ENCODE measurements at places on chromosomes 2 and 18.

- DNase-seq: no peak
Measured at GRCh38 chr2:64595397-64596176, 58.1 kb downstream of the SERTAD2 start.

- DNase-seq: no peak
Measured at GRCh38 chr18:64712035-64712434, 563.1 kb upstream of the LINC00305 start.

DNA sequence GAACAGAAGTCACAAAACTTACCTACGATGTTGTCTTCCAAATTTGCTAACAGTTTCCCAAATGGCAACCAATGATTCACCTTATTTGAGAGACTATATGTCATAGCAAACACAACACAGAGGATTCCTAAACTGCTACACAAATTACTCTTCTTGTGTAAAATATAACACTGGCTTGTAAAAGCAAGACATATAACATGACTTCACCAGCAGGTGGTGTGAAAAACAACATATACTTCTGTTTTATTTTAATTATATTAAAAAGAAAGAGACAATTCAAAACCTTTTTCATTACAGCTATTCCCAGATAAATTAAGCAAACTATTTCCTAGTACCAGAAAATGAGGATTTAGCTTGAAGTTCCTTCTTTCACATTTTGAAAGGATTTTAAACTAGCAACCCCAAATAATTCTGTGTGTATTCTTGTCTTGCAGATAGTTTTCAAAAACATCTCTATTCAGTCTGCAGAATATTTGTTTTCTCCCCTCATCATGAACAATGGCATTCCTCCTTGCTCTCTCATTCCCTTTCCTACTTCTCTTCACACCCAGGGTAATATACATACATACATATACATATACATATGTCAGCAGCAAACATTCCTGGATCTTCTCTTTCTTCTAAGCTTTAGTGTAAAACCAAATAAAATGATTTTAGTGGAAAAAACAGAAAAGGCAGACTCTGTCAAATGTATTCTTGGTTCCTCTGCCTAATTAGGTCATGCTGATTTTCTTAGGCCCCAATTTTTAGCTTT is 62.1 kb downstream of the SCN3A start:
- DNase-seq: no peak

GRCh38 chr18:50518787-50519546 is 40.9 kb upstream of the MAPK4 start:
- DNase-seq: no peak

- no peak for DNase-seq
Measured at GRCh38 chr2:18987592-18988073, 370.8 kb downstream of the OSR1 start.

GRCh38 chr18:78741381-78742217 is 238.0 kb upstream of the SALL3 start:
- no peak for DNase-seq

GRCh38 chr18:70523792-70524182 is 234.9 kb downstream of the SOCS6 start:
- DNase-seq: no peak

GRCh38 chr2:167368371-167368770 is 480.1 kb downstream of the XIRP2 start:
- no peak for DNase-seq

GRCh38 chr2:12897181-12897580 is 180.4 kb downstream of the TRIB2 start:
- no peak for DNase-seq

GRCh38 chr2:225010804-225011203 is 31.5 kb downstream of the DOCK10 start:
- no peak for DNase-seq

GRCh38 chr18:49378458-49378857 is 82.0 kb downstream of the DYM start:
- no peak for DNase-seq

GRCh38 chr18:267380-267687 is 513 bp downstream of the THOC1 start:
- DNase-seq: no peak

- no peak for DNase-seq
Measured at GRCh38 chr2:216119146-216119545, 10.0 kb downstream of the XRCC5 start.

GRCh38 chr2:105581555-105581944 is 163.2 kb upstream of the NCK2 start:
- DNase-seq: no peak

- DNase-seq: no peak
Measured at GRCh38 chr2:1619556-1619955, 124.8 kb downstream of the PXDN start.

DNA sequence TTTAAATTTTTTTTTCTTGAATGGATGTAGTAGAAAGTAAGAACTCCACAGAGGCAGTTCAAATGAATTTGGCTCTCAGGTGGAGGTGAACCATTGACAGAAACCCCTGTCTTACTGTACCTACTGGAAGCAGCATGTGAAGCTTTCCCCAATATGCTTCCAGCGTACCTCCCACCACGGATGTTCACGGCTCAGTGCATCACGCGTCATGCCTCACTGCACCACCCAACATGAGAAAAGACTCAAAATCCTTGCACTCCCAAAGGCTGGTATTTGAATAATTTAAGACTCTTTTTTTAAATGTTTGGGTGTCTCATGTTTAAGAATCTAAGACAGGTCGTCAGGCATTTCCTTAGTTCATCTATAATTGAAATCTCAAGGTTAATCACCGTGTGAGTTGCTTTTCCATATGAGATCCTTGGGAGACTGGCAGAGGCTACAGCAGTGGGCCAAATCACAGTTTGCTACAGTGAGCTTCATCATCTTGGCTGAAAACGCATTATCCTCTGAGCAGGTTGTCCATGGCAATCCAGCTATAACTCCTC is 846.4 kb downstream of the DCDC2C start:
- no peak for DNase-seq

DNA sequence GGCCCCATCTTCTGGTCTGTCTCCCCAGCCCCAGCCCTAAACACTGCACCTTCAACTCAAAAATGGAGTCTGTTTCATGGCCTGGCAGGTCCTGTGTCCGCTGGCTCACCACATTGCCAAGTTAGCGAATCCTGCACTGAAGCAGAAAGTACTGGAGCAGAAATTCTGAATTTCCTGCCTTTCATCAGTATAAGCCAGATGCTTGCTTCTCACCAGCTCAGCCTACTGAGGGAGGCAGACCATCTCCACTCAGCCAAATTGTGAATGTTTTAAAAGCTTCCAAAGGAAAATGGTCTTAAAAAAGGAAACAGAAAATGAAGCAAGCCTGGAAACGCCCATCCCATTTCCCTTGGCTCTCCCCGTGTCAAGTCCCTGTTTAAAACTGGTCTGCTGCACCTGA is 157.8 kb downstream of the C1D start:
- DNase-seq: no peak

DNA sequence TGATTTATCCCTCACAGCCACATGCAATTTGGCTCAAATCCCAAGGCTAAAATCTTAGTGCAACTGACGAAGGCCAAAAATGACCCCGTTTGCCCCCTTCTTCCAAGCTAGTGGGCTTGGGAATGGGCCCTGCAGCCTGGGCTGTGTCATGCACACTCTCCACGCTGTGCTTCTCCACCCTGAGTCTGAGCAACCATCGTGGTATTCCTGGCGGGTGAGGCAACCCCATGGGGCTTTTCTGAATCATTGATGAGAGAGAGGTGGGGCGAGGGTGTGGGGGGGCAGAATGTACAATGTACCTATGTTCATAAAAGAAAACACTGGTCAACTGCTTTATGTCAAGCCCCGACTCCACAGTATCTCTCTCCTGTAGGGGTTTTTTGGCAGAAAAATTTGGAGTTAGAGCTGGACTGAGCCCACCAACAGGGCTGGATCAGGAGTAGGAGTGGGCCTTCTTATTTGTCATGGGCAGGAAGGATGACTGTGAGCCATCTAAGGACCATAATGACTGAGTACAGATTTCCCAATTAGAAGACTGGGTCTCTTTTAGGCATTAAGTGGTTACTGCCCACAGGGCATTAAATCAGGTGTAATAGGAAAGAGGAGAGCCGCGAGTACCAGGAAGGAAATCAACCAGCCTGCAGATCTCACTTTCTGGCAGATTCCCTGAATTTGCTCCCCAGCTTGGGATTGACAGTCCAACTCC is 8.9 kb downstream of the SULT1C2 start:
- DNase-seq: no peak

DNA sequence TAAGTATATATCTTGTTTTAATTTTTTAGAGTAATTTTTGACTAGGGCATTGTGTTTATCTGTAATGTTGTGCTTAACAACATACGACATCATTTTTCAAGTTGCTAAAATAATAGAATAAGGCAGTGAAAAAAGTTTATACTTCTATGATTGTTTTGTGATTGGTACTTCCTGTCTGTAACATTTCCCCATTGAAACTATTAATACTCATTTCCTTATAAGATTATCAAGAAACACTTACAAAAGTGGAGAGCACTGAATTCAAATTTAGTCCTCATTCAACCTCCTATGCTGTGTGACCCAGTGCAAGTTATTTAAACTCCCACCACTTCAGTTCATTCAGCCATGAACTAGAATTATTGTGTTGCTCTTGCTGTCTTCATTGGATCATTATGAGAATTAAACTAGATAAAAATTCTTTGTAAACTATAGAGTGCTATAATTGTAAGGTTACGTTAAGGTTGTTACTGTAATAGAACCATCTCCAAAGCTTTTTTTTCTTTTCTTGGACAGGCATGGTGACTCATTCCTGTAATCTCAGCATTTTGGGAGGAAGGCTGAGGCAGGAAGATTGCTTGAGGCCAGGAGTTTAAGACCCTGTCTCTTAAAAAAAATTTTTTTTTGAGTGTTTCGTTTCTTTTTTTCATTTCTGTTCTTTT is 2.8 kb downstream of the ETAA1 start:
- no peak for DNase-seq

- no peak for DNase-seq
Measured at GRCh38 chr2:60891180-60891579, 9.8 kb downstream of the REL start.

DNA sequence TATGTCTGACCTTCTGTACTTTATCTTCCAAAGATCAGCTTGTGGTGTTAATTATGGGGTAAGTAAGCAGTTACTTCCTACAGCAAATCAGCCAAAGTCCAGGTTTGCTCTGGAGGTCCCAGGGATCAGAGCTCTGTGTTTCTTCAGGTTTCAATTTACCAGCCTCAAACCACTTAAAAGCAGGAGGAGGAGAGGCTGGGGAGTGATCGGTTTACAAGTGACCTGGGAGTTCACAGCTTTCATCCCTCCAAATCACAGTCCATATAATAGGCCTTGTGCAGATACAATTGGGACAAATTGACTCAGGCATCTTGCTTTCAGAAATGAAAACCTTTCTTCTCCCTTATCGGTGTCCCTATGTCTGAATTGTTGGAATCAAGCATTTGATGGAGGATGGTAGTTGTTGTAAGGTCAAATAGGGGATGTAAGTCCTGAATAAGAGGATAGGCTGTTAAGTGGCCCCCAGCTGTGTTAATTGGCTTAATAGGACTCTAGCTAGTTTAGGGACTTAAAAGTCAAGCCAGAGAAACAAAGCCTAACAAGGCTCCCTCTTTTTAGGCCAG is 188.0 kb upstream of the NT5C1B start:
- no peak for DNase-seq

DNA sequence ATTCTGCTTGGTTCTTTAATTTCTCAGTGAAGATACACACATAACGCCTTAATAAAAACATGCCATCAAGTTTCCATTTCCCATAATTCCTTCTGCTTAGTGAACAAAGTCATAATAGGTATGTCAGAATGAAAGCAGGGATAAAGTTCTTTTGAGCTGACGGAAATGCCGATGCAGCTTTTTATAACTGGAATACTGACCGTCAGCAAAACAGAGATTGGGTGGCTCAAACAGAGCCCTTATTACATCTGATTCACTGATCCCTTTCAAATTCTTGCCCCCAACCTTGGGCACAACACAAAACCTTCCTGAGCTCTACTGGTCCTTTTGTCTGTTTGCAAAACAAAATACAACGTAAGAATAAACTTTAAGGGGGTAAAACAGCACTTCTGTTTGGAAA is 140.4 kb downstream of the CDH2 start:
- DNase-seq: no peak

DNA sequence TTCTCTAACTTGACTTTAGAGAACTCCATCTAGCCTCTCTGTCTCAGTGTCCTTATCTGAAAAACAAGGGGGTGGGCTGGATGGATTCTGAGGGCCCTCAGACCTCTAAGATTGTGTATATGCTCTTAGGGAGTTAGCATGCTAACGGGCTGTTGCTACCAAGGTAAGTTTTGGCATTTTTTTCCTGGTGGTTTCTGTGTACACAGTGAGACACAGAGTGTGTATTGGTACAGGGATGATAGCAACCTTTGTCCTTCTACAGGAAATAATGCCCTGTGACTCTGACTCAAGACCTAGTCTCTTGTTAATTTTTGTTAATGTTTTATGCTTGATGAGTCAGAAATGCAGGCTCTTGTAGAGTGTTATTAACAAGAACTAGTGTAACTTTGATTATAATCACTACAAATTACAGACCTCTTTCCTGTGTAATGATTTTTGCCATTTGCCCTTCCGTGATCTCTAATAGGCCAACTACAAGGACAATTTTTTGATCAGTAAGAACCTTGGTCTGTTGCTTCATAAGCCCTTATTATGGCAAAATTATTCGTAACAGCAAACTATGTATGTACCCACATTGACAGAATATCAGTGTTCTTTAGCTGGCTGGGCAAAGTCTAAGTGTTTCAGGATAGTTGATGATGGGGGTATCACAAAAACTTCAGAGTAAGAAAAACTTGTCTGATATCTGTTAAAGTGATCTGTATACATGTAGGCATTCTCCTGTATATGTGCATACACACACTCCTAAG is 89.7 kb downstream of the SPTBN1 start:
- DNase-seq: no peak

- DNase-seq: no peak
Measured at GRCh38 chr2:109516445-109517117, 97.2 kb downstream of the SEPTIN10 start.

- no peak for DNase-seq
Measured at GRCh38 chr2:182300608-182301007, 126.2 kb downstream of the PDE1A start.

DNA sequence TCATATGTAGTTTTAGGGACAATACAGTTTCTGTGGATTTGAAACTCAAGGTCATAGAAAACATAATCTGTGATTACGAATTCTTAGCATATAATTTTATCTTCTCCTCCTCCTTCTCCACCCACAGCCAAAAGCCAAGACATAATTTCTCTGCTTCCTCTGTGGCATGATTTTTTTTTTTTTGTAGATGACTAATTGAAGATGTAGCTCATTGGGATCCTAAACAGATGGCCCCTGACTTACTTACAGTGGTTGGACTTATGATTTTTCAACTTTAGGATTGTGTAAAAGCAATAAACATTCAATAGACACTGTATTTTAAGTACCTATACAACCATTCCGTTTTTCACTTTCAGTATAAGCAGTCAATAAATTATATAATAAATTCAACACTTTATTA is 42.3 kb downstream of the FSIP2 start:
- DNase-seq: no peak

GRCh38 chr18:24632158-24632988 is 171.9 kb downstream of the HRH4 start:
- DNase-seq: no peak

DNA sequence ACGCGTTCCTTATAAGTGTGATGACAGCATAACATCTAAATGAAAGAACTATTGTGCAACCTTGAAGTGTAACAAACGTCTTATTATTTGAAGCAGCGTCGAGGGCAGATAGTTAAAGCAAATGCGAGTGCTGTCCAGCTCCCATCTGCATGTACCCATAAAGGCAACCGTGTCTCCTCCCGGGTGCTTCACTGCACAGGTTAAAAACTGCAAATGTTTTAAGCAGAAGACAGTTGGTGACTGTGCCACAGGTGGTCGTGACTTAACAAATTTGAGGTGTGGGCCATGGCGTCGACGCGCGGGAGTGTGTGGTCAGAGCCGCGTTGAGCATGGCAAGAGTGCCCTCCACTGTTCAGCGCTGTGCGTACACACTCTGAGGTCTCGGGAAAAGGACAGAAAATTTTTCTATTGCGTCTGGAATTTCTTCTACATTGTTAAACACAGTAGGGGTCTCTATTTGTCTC is 6.4 kb downstream of the SALL3 start:
- DNase-seq: no peak
